ENCODE measurements at places on chromosomes 1 and 21. TPM values are rescaled to one million over a fixed set of nuclear protein-coding genes. Genes with fewer than 3 reads are reported as not detected.
A peak's percentile ranks its signal among the peaks of the same experiment; 100 is the strongest.

DNA sequence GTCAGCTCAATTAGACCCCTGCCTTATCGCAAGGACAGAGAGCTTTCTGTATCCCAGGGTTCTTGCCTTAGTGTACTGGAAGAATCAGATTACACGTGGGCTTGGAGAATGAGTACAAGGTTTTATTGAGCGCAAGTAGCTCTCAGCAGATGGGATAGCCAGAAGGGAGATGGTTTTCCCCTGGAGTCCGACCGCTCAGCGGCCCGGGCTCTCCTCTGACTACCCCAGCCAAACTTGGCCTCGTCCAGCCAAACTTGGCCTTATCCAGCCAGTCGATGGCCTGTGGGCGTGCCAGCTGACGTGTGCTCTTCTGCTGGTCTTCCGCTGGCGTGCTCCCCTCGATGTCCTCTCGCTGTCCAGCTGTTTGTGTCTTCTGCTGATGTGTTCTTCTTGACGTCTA, 136.9 kb downstream of the SYT14 start:
- DNase-seq: no peak

DNA sequence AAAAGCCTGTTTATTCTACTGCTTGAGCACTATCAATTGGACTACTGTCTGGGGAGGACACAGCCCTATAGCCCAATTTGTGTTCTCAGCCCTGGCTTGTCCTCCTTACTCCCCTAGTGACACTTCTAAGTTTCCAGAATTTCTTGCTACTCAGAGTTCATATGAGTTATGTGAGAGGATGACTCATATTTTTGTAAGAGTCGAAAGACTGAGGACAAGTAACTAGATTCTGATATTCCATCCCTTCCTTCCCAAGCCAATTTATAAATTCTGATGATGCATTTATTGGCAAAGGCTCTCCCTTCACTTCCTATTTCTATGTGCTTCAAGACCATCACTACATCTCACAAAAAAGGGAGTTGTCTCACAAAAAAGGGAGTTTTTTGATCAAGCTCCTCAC, 422.2 kb upstream of the DEPDC1 start:
- no peak for DNase-seq

The FCAMR gene
- not detected for total RNA-seq

DNA sequence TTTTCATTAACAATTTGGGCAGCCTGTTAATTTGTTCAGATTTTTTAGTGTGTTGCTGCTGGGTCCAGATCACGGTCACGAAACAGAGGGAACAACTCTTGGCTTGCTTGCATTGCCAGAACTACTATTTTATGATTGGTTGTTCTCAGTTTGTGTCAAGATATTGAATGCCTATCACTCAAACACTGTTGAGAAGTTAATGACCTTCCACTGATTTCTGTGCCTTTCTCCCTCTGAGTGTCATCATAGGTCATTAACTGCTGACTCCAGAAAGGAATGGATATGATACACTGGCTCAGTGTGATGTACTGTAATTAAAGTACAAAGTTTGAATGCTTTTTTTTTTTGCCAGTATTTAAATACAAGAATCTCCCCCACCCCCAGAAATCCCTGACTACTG, 9.2 kb downstream of the CHODL start:
- DNase-seq: no peak

DNA sequence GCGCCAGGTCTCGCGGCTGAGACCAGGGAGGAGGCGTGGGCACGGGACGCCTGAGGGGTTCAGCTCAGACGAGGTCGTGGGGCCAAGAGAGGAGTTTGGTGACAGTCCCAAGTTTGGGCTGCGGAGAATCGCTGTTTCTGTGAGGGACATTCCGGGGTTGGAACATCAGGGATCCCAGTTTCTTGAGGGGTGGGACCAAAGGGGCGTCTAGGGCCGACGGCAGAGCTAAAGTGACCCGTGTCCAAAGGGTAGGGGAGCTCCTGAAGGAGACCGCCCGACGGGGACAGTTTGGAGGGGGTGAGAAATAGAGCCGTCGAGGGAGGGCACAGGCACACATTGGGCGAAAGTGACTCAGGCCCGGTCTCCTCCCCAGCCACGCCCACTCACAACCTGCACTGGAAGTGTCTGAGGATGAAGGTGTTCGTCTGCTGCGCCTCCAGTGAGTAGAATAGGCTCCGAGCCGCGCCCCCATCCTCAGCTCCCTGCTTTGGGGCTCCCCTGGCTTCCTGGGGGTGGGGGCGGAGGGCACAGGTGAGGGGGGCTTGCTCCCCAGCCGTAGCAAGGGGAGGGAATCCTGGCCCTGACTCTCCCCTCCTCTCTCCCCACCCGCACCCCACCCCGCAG, 7.0 kb downstream of the EFNA3 start:
- peak; percentile 59 for DNase-seq

The MAP1LC3C gene
- not detected for total RNA-seq

The RIPPLY3 gene
- total RNA-seq: 0.10 TPM

DNA sequence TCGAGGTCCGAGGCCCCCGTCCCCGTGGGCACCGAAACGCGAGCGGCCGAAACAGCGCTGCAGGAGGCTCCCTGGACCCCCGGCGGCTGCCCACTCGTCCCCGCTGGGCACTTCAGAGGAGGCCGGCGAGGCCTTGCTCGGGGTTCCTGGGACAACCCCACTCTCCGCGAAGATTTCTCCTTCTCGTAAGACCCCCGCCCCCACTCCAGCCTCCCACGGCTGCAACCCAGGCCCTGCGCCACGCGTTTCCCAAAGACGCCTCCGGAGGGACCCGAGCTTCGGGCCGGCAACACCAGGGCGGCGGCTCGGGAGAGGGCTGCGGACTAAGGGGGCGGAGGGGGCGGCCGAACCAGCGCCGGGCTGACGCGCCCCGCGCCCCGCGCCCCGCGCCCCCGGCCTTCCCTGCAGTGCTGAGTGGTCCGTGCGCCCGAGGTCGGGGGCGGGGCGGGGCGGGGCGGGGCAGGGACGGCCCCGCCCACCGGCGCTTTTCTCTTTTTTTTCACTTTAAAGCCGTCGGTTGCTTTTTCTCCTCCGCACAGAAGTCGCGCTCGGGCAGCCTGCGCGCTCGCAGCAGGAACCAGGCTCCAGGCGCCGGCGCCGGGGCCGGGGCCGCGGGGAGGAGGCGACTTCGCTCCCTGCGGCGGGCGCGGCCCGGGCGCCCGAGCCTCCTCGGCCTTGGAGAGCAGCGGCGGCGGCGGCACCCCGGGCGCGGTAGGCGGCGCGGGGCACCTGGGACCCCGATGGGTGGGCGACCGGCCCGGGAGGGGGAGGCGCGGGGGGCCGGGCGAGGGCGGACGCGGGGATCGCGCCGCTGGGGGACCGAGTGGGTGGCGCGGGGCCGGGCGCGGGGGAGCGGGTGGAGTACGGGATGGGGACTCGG, at the start of gene SPSB1:
Gene SPSB1 (plus strand): TSS at position 534 of the 880 bp plus-strand sequence. CDS start 62,998 bp downstream, outside the sequence.
- DNase-seq: peak; percentile 56

DNA sequence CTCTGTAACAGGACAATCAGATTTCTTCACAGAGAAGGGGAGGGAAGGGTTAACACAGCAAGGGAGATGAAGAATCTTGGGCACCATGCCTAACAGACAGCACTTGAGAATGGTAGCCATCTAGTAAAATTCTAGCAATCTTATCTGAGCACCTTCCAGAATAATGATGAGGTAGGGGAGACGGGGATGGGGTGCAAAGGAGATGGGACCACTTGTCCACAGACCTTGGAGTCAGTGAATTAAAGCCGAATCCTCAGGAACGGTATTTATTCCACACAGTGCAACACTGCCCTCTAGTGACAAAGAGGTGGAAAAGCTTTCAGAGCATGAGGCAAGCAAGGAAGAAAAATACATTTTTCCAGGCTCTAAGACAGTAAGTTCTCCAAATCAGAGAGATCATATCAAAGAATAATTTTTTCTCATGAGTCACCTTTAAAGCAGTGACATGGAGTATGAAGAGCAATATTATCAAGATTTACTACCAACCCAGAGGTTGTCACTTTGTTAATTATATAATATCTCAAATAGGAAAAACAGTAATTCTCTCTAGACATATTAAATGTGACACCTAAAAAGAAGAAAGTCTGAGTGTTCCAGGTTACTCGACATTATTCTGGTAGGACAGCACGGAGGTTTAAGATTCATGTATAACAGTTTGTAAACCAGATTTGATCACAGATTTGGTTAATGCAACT, 43.3 kb upstream of the LPAR3 start:
- peak; percentile 26 for DNase-seq

DNA sequence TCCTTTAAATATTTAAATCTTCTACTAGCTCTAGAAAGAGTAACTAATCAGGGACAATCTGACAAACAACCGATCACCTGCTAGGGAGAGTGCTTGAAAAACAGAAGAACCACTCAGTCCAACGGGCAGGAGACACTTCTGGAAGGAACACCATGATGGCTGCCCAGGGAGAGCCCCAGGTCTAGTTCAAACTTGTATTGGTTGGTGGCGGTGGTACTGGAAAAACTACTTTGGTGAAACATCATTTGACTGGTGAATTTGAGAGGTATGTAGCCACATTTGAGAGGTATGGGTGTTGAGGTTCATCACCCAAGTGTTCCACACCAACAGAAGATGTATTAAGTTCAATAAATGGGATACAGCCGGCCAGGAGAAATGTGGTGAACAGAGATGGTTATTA, 4.8 kb upstream of the WDR47 start:
- DNase-seq: no peak

DNA sequence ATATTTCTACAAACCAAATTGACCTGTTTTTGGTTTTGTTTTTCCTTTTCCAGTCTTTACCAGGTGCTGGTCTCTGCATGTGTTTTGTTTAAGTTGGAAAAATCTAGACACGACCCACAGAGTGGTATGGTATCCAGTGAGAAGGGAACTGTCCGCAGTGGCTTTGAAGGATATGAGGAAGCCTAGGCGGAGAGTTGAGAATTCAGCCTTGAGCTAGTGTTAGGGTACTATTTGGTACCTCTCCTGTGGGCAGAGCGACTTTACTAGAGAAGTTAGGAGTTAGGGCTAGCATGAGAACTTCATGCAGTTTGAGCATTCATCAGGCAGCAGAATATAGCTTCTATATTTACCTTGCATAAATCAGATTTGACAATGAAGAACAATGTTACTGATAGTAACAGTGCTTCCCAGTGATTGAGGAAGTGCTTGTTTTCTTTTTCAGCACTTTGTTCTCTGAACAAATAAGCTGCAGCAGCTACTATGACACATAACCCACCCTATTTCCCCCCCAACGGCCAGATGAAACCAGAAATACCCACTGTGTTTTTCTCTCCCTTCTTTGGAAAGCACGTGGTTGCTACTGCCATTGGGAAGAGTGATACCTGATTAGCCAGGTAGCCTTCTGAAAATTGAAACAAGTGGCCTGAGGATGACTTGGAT, 19.0 kb downstream of the MRPS6 start:
- no peak for DNase-seq
